Astrocyte of the cerebellum (primary cell): ENCODE measurements at places on chromosomes 7 and 10.
A peak's percentile ranks its signal among the peaks of the same experiment; 100 is the strongest.

- no peak for DNase-seq
Observed at GRCh38 chr7:140605337-140605736, 35.3 kb downstream of the DENND2A start.

DNA sequence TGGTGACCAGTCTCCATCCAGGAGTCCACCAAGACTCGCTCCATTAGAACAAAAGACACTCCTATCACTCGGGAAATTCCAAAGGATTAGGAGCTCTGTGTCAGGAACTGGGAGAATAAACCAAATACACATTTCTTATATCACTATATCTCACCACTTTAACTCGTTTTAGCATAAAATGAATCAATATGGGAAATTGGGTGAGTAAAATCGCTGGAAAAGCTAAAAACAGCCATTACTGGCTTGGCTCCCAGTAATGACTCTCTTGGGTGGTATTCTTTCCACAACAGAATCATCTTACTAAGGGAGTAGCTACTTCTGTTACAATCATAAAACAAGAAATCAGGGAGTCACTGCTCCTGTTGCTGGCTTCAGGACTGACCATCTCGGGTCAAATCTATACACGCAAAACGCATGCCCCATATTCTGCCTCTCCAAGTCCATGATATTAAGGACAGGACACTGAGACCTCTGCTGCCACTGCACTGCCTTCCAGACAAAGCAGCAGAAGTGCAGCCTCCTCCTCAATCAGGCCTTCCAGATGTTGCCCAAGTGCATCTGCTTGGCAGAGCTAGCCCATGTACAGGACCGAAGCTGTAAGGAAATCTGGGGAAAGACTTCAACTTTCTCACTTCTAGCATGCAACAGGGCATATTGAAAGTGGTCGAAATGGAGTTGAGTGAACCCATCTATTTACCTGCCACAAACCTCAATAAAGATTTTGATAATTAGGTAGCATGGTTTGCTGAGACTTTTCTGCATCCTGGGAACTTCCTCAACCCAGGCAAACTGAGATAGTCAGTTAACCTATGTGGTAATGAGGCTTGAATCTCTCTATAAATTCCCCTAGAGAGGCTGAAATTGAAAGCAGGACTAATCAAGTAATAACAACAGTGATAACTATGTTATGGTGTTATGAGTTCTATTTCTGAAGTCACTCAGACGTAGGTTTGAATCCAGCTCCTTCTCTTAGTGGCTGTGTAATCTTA is 14.4 kb upstream of the PANK1 start:
- DNase-seq: peak; percentile 71

DNA sequence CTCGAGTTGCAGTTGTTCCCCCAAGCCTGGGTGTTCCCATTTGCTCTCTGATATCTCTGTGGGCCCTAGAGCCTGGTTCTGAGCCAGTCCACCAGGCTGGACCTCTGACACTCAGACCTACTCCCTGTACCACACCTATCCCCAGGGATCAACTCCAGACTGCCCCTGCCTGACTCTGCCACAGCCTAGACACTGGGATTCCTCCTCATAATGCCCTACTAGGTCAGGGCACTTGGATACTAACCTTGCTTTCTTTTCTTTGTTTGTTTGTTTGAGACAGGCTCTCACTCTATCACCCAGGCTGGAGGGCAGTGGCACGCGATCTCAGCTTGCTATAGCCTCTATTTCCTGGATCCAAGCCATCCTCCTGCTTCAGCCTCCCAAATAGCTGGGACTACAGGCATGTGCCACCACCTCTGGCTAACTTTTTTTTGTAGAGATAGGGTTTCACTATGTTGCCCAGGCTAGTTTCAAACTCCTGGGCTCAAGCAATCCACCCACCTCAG is 30.8 kb upstream of the PDCD4 start:
- DNase-seq: no peak

DNA sequence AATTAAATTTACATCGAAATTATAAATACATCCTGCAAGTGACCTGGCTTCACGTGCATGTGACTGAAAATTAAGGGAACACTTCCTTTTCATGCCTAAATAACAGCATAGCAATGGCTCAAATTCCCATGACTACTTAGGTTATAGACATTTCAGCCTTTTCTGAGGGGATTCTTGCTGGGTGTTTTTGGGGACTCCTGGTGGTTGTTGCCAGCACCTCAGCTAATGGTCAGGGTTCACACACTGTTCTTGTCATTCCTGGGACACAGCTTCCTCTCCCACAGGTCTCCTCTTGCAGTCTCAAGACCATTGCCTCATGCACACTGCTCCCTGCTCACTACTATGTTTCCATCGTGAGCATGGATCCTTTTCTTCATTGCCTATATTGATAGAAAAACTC is 148.9 kb upstream of the GLI3 start:
- DNase-seq: no peak

GRCh38 chr7:5532536-5533335 is 109.1 kb upstream of the TNRC18 start:
- no peak for DNase-seq

GRCh38 chr10:50866317-50866716 is 19.1 kb downstream of the A1CF start:
- DNase-seq: no peak

- no peak for DNase-seq
Observed at GRCh38 chr10:69290993-69291392, 12.7 kb downstream of the HK1 start.

- no peak for DNase-seq
Observed at GRCh38 chr10:33680036-33680435, 345.6 kb upstream of the NRP1 start.

DNA sequence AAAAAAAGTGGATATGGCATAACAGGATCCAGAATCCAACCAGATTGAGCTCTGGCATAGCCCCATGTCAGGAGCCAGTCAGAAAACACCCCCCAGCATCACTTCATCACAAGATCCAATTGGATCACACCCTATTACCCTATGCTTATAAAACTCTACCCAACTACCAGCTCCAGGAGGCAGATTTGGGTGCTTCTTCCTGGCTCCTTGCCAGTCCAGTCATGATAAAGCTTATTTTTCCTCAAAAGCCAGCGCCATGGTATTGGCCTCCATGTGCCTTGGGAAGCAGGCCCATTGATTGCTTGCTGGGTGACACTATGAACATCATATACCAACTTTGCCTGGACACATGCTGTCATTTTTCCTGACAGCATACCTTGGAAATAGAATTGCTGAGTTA is 281.4 kb upstream of the MKLN1 start:
- DNase-seq: no peak

DNA sequence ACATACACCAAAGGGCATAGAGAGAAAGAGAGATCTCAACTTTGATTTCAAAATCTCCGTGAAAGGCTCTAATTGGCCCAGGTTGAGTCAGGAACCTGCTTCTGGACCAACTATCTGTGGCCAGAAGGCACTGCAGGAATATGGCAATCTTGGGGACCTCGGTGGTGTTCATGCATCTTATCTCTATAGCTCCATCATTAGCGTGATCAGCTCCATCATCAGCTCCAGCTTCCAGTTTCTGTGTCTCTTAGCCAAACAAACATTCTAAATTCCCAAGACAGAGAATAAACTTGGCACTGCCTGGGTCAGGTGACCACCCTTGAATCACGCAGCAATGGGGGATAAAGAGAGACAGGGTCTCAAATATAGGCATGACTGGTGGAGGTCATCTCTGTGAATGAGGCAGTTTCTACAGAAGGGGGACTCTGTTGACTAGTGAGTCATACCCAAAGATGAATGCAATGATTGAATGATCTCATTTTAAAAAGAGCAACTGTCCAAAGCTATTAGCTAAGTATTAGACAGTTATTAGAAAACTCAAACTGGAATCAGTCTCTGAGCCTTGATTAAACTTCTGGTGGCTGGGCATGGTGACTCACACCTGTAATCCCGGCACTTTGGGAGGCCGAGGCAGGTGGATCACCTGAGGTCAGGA is 5.4 kb upstream of the NRF1 start:
- no peak for DNase-seq

GRCh38 chr10:71312811-71313789 is 6.0 kb upstream of the SLC29A3 start:
- DNase-seq: peak; percentile 41

GRCh38 chr10:21520509-21520908 is 5.0 kb downstream of the SKIDA1 start:
- DNase-seq: no peak

DNA sequence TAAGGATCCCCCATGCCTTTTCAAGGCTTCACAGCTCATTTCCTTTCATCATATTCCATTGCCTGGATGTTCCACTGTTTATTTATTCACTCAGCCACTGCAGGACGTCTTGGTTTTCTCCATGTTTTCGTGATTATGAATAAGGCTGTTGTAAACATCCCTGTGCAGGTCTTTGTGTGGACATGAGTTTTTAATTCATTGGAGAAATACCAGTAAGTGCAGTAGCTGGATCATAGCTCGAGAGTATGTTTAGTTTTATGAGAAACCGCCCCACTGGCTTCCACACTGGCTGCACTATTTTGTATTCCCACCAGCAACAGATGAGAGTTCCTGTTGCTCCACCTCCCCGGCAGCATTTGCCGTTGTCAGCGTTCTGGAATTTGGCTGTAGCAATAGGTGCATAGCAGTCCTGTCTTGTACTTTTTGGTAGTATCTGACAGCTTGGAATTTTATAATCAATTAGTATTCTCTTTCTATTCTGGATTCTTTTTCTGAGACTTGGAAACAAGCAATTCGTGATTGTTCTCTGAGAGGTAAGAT is 269.9 kb upstream of the PITRM1 start:
- DNase-seq: no peak

GRCh38 chr7:74181821-74182220 is 7.7 kb downstream of the EIF4H start:
- no peak for DNase-seq

GRCh38 chr10:43790147-43790546 is 141.5 kb upstream of the ZNF32 start:
- no peak for DNase-seq

DNA sequence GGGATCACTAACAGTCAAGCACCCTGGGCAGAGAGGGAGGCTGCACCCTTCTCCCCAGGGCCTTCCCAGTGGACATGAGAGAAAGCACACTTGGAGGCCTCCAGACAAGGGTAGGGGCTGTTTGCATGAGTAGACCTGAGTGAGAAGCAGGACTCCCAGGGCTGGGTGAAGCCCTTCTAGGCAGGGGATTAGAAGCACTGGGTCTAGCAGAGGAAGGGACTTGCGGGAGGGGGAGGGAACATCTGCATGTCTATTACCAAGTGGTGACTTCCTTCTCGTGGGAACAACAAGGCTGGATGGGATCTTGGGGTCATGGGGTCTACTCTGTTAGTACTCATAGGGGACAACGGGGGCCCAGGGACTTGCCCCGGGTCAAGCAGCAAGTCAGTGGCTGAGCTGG is 67.8 kb downstream of the EMX2 start:
- no peak for DNase-seq

DNA sequence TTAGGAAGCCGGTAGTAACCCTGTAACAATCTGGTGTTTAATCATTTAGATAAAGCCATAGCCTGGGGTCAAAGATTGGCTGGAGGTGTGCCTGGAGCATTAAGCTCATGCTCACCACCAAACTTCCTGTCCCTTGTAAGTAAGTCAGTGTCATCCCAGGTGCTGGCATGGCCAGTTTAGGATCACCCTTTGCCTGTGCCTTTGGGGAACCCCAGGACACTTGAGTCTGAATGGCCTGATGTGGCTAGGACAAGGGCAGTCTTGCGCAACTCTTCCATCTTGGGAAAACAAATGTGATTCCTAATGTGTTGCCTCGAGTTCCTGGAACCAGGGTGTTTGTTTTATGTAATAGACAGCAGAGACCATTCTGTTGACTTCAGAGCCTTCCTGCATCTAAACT is 154.8 kb downstream of the GRK5 start:
- no peak for DNase-seq

DNA sequence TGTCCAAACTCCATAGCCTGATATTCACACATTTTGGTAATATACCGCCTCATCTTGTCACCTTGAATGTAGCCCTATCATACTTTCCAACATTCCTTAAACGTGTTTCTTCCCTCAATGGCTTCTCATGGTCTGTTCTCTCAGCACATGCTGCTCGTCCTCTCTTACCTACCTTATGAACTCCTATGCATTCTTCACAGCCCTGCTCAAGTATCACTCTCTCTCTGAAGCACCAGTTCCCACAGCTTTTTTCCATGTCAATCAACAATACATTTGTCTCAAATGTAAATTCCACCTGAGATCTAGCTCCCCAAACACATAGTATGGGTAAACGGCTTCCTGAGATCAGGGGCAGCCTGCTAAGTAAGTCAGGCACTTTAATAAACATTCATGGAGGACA is 85.2 kb upstream of the ZMIZ1 start:
- no peak for DNase-seq

DNA sequence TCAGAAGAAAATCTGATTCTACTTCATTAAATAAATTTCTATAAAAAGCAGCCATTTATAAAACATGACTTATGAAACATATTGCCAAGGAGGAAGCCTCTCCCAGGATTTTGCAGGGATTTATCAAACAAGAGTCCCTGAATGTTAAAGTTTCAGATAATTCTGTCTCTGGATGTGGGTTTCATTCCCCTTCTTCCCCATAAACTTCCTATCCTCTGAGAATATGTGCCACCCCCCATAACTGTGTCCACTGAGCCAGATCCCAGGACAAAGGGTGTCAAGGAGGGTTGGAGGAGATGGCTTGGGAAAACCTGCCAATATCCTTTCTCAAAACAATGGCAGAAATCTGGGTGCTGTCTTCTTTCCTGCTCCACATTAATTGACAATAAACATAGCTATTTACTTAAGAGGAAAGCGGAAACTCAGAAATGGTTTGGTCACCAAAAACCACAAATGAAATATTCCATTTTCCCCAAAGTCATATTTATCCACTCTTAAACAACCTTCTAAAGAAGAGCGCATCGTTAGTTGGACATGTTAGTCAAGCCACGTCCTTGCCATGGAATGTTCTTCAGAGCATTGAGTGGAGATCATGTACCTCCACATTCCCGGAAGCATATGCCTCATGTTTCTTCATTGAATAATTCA is 54.3 kb upstream of the AKR1E2 start:
- DNase-seq: no peak

- no peak for DNase-seq
Observed at GRCh38 chr10:113061054-113061430, 111.0 kb downstream of the TCF7L2 start.

DNA sequence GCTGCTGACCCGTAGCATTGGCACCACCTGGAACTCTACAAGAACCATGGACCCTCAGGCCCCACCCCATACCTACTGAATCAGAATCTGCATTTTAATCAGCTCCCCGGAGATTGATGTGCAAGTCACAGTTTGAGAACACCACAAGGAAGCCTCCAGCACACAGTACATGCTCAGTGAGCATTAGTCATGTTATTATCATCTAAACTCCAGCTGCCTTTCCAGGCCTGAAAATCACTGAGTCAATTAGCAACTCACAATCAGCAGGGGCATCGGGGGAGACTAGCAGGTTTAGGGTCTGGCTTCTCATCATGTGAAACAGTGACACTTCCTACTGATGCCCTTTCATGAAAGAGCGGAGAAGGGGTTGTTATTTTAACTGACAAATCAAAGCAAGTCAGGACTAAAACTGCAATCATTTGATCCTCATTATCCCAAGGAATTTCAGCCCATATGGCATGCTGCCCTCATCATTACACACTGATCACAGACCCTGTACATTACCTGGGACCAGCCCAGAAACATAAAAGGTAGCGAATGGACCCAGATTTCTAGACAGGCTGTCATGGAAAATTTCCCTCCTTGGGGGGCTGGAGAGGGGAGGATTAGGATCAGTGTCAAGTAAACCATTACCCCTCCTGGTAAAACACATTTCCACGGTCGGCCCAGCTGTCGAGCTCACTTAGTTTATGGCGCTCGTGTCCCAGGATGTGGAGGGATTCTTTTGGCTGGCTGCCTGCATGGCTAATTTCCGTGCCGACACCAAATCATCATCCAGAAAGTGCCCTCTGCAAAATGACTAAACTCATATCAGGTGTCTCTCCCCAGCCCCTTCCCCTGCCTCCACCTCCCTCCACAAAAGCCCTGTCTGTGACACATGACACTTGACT is 122.8 kb downstream of the PRLHR start:
- DNase-seq: no peak
